ENCODE measurements at places on chromosomes 11 and 22.

- peak; percentile 81 for DNase-seq
Observed at GRCh38 chr11:2912498-2912897, 16.7 kb downstream of the PHLDA2 start.

- no peak for DNase-seq
Observed at GRCh38 chr11:83159902-83160865, 3.3 kb downstream of the PCF11 start.

DNA sequence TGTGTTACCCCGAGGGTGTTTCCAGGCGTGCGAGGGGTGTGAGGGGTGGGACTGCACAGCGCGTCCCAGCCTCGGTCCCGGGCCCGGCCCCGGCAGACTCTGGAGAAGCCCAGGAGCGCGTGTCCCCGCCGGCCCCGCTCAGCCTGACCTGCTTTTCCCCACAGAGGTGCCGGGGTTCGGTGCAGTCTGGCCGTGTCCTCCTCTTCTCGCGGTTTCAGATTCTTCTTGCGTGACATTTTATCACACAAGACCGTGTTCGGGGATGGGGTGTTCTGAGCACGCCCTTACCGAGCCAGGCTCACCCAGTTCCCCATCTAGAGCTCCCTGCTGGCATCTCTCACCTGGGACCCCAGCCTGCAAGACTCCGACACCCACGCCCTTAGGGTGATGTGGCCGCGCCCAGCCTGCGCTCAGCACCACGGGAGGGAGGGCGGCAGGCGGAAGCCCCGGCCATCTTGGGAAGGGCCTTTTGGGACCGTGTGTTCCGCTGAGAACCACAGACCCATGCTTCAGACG, 775.6 kb downstream of the BRD1 start:
- DNase-seq: no peak

DNA sequence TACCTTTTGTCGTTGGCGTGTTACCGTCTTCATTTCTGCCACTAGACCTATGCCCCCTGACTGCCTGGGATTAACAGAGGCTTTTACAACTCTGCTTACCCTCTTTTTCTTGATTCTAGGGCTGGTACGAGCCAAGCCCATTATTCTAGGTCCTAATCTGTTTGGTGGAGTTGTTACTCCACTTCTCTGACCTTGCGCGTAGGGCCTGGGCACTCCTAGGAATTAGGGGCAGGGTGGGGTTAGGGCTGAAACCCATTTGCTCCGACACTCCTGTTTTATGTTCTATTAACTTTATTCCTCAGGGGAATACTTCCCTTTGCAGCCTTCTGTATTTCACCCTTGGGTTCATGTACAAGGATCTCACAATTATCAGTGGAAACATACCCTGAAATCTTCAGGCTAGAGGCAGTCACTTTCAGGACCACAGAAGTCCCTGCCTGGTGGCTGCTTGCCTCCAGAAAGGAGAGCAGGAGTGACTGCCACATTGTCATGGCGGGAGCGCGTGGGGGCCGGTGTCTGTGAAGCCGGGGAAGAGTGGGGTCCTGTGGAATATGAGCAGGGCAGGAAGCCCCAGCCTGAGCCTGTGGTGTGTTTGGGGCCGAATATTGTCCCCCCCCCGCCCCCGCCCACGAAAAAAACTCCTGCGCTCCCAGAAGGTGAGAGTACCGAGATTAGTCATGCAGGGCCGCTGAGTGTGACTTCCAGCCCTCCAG, 731 bp upstream of the SLC37A2 start:
- no peak for DNase-seq

- no peak for DNase-seq
Observed at GRCh38 chr11:11592146-11592684, 29.6 kb downstream of the GALNT18 start.

DNA sequence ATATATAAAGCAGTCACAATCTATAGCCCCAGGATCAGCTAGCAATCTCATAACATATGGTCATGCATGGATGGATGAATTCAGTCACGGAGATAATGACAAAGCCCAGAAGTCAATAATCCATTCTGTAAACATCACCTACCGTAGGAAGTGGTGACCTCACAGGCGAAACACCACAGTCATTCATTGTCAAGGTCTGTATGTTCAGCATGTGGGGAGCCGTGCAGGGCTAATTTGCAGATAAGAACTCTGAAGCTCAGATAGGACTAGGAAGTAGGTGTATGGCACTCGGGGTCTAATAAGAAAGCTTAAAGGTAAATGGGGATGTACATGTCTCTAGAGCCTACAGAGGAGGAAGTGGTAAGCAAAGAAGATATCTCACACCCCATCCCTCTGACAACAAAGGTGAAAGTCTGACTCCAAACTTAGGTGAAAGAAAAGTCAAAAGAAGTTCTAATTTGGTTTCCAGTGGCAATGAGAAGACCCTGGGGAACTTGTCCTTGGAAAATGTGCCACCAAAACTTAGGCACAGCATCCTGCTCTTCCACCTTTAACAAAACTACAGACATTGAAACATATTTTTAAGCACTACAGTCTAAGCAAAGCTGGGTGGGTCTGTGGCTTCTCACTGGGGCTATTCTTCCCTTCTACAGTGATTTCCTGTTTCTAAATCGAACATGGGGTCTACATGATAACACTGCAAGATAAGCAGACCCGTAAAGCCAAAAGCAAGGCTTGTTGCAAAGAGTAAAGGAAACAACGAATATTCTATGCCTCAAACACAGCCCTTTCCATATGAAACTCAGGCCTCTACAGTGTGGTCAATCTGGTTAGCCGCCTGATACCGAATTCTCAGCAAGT, 5.2 kb downstream of the CRTAM start:
- no peak for DNase-seq

GRCh38 chr11:96778272-96778671, 388.5 kb downstream of the JRKL start:
- DNase-seq: no peak

DNA sequence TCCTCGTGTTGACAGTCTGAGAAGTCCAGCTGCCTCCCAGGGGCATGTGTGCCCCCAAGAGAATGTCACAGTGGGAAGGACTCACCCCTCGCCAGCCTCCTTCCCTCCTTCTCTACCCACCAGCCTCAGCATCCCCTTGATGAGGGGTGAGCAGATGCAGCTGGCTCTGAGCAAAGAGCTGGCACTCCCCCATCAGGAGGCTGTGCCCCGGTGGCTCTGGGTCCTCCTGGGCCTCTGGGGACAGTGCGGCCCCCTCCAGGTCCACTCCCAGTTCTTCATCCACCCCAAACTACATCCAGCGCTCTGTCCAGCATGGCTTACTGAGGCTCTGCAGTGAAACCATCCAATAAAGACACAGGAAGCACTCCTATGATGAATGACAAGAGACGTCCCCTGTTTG, 210.4 kb downstream of the BRD1 start:
- DNase-seq: no peak

DNA sequence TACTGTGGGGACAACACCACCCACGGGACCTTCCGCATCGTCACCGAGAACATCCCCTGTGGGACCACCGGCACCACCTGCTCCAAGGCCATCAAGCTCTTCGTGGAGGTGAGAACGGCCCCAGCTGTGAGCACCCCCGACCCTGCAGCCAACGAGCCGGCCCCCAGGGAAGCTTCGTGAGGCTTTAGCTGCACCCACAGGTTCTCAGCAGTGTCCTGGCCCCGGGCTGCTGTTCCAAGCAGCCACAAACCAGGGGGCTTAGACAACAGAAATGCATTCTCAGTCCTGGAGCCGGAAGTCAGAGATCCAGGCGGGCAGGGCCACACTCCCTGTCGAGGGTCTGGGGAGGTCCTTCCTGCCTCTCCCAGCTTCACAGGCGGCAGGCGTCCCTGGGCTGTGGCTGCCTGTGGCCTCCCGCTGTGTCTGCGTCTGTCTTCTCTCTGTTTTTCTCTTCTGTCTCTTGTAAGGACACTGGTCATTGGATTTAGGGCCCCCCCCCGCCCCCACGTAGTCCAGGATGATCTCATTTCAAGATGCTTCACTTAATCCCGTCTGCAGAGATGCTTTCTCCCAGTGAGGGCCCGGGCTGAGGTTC, 12.5 kb downstream of the MUC5B start:
- peak; percentile 29 for DNase-seq

- no peak for DNase-seq
Observed at GRCh38 chr11:96763244-96763643, 373.4 kb downstream of the JRKL start.

DNA sequence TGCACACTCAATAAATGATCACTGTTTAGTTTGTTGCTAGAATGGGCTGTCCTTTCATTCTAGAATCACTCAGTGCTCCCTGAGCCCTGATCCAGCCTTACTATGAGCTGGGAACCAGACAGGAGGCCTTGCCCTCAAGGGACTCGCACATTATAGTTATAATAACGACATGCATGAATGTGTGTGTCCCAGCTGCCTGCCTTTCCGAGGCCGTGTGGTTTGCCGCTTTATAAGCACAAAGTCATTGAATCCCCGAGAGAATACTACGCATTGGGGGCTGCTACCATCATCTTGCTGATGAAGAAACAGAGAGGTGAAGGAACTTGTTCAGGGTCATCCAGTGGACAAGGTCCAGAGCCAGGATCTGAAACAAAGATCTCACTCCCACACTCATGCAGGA, 75.7 kb downstream of the NFAM1 start:
- DNase-seq: no peak

DNA sequence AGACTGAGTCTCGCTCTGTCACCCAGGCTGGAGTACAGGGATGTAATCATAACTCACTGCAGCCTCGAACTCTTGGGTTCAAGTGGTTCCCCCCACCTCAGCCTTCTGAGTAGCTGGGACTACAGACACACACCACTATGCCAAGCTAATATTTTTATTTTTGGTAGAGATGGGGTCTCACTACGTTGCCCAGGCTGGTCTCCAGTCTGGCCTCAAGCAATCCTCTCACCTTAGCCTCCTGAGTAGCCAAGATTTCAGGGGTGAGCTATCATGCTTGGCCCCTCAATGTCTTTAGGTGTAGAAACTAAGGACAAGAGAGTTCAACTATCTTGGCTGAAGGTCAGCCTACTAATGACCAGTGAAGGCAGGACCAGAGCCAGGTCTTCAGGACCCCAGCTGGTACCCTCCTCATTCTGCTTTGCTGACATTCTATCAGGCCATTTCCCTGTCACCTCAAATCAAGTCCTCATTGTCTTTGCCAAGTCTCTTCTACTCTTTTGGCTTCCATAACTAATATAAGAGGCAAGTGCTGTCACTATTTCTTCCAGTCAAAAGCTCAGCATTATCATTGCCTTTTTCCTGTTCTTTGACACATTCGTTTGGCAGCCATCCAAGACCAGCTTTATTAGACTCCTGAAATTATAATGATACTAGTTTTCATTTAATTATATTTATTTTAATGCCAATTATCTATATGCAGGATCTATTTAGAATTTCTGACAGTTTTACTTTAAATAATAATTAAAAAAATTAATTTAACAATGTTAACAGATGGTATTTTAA, 264.2 kb upstream of the PITPNB start:
- DNase-seq: no peak

DNA sequence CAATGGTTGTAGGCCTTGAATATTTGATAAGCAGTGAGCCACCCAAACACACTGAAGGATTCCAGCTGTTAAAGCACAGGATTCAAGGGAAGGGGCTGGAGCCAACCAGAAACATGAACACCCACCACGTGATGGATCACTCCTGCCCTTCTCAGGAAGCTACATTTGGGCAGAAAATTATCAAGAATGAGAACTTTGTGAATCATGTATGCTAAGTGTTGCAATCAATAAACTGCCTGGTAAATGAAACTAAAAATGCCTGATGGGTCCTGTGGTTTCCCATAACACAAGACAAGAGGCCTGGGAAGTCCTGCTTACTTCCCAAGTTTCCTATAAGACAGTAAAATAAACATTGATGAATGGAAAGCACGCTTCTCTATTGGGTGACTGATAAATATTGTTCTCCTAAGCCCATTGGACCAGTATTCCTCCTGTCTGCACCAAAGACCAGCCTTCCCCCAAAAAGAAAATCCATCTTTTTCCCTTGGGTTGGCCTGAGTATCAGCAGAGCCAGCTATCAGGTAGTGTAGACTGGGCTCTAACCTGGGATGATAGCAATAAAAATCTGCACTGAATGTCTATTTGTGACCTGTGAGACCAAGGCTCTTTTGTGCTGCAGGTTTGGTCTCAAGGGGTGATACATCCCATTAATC, 98.4 kb downstream of the CCDC83 start:
- DNase-seq: no peak

DNA sequence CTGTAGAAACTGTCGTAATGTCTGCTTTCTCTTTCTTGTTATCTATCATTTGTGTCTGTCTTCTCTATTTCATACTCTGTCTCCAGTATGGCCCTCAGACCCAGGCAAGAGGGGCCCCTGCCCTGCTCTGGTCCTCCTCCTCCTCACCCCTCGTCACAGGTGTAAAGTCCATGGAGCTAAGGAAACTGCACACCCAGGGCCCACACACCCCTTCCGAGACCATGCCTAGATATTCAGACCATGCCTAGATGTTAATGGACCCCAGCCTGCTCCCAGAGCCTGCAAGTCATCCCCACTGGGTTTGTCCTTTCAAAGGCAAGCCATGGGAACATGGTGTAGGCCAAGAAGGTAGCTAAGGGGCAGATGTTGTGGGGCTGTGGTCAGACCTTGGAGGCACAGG, 24.1 kb upstream of the ANO1 start:
- DNase-seq: no peak

- no peak for DNase-seq
Observed at GRCh38 chr11:61054927-61055562, 47.2 kb upstream of the CD5 start.

DNA sequence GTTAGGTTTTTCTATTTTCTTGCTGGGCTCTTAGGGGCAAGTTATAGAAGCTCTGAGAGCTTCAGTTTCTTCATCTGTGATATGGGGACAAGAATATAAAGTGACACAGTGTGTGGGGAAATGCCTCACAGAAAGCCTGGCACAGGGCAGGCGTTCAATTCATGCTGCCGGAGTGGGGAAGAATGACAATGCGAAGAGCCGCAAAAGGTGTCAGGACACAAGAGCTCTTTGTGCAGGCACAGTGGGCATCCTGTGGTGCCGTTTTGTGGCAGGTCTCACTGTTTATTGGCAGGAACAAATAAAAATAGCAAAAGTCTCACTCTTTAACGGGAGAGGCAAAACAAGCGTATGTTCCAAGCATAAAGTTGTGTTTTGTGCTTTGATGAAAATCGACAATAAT, 112.1 kb downstream of the TIMP3 start:
- DNase-seq: no peak

- no peak for DNase-seq
Observed at GRCh38 chr11:69486773-69487291, 5.4 kb downstream of the LINC01488 start.

GRCh38 chr11:22764735-22765134, 64.9 kb downstream of the SVIP start:
- no peak for DNase-seq

- DNase-seq: no peak
Observed at GRCh38 chr22:45702981-45703380, 31.3 kb downstream of the ATXN10 start.

- DNase-seq: no peak
Observed at GRCh38 chr11:106389101-106389500, 311.6 kb downstream of the AASDHPPT start.
